Activated T-helper 1 cell treated with anti-CD3 and anti-CD28 coated beads, Interleukin-2, amount 50 U/mL, for 16 hours (primary cell): ENCODE measurements at places on chromosomes 13 and 19.

GRCh38 chr19:44260695-44261446, 1.2 kb downstream of the ZNF233 start:
- DNase-seq: no peak

DNA sequence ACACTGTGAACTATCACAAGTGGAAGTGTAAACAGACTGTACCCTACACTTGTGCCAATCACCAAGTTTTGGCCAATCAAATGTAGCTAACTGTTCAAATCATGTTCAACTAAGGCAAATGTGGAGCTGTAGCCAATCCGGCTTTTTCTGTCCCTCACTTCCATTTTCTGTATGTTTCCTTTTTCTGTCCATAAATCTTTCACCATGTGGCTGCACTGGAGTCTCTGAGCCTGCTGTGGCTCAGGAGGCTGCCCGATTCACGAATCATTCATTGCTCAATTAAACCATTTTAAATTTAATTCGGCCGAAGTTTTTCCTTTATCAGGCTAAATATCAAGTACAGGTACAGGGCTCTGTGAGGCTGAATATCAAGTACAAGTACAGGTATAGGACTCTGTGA, 216.5 kb downstream of the RFC3 start:
- DNase-seq: no peak

GRCh38 chr19:56905631-56906150, 65.2 kb upstream of the PEG3 start:
- no peak for DNase-seq

- no peak for DNase-seq
These were observed 410.5 kb downstream of the KCNRG start for GRCh38 chr13:50425772-50426171.

DNA sequence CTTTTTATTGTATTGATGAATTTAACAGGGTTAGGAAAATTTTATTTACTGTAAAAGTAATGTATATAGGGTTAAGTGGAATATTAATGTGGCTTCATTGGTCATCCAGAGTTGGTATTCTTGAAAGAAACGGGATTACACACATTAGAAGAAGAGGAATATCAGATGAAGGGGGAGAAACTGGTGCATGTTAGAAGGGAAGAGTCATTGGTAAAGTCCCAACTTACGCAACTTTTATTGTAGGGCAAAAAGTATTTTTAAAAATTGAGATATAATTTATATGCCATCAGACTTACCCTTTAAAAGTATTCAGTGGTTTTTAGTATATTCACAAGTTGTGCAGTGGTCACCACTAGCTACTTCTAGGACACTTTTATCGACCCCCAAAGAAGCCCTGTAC, 47.3 kb downstream of the DNAJC3 start:
- DNase-seq: no peak

DNA sequence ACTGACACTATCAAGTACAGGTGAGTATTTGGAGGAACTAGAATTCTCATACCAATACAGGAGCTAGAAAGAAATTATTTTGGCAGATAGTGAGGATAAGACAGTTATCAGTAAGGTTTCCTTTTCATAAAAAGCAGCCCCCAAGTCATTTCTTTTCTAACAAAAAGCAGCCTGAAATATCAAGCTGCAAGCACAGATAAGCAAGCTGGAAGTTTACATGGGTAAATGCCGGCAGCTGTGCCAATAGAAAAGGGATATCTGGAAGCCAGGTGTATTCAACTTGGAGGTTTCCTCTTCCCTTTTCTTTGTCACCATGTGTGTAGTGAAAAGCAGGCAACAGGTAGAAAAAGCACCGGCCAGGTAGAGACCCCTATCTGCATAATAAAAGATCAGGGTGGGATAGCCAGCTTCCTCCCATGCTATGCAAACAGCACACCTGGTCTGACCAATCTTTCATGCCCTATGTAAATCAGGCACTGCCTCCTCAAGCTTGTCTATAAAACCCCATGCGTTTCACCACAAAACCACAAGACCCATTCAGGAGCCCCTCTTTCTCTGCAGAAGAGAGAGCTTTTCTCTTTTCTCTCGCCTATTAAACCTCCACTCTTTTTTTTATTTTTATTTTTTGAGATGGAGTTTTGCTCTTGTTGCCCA, 22.9 kb downstream of the CYP4F2 start:
- DNase-seq: no peak

GRCh38 chr13:104571161-104571892, 1505.1 kb upstream of the SLC10A2 start:
- no peak for DNase-seq

DNA sequence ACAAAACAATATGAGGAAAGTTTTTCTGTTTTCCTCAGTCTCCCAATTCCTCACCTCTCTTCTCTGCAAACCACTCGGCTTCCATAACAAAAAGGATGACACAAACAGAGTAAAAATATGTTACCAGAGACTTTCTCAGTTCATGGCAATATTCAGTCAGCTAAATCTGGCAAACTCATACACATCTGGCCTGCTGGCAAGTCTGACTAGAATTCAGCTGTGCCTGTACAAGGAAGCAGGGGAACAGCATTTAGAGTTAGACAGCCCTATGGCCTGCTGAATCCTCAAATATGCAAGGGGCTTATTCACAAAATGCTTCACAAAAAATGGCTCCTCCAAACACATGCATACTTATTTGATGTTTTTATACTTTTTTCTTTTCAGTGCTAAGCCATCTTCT, 227.8 kb downstream of the ENOX1 start:
- DNase-seq: no peak

DNA sequence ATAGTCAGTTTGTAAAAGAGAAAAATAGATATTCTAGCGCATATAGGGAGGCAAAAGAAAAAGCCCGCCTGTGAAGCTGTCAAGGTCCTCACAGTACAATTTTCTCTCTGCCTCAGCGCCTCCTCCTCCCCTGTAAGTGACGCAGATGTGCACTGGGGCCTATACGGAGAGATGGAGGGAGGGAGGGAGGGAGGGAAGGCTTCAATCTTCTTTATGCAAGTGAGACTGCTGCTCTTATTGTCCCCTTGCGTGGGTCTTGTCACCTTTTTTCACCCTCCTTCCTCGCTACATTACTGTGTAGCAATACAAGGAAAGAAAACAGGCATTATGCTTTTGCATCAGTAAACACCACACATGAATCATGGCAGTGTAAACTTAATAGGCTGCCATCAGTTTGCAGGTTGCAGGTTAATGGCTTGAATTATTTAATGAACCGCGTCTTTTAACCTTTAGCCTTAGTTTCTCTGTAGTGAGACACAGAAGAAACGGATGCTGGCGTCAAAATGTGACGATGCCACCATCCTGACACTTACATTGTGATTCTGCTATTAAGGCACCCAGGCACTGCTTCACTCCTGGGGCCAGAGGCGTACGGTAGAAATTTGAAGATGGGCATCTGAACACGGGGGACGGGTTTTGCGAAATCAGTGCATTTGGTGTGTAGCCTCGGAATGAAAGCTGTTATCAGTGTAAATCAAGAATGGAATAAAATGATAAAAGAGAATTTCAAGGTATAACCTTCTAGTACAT, at the start of gene KLHL1:
Gene KLHL1, minus strand, starts transcription at position 97 of the 750 bp plus-strand sequence. CDS start 753 bp downstream, outside the sequence.
- no peak for DNase-seq

DNA sequence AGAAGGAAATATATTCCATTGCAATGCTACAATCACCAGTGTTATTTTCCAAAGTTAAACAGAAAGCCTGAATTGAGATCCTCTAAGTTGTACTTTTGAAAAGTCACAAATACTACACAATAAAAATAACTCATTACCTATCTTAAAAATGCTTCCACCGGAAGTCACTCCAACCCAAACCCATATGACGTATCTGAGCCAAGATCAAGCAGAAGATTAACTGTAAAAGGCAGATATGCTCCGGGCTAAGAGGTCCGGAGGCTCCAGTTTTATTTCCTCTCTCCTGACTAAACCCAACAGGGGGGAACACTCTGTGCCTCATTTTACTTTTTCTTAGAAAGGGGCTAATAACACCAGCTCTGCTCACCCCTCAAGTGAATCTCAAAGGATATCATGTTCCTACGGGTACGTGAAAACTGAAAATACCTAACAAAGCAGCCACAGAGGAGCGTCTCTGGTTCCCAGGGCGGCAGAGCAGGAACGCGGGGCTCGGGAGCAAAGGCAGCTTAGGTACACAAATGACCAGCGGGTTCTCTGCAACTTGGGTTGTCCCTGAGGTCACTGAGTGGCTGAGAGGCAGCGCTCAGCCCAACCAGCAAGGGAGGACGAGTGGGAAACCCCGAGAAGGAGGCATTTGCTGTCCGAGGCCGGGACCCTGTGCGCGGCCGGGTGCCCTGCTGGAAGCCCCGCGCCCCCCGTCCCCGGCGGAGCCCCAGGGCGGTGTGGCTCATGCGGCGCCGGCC, 750 bp downstream of the RAB20 start:
- DNase-seq: no peak

DNA sequence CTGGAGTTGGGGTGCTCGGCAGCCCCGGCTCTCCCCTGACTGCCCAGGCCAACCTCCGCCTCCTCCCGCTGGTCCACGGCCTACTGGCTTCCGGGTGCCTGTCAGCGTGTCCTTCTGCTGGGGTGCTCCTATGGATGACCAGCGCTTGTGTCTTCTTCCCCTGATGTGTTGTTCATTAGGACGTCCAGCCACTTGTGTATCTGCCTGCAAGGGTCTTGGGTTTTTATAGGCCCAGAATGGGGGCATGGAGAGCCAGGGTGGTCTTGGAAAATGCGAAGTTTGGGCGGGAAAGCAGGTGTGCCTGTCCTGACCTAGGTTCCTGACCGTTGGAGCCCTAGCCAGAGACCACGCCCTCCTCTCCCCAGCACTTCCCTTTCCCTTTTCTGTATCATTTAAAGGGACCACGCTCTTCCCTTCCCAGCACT, 139.8 kb downstream of the SLITRK5 start:
- no peak for DNase-seq

- DNase-seq: no peak
These were observed 16.8 kb downstream of the ZNF57 start for GRCh38 chr19:2917275-2918184.

- no peak for DNase-seq
These were observed 25.7 kb upstream of the CCNE1 start for GRCh38 chr19:29785955-29786589.
